ENCODE measurements at places on chromosomes 6 and 20.

DNA sequence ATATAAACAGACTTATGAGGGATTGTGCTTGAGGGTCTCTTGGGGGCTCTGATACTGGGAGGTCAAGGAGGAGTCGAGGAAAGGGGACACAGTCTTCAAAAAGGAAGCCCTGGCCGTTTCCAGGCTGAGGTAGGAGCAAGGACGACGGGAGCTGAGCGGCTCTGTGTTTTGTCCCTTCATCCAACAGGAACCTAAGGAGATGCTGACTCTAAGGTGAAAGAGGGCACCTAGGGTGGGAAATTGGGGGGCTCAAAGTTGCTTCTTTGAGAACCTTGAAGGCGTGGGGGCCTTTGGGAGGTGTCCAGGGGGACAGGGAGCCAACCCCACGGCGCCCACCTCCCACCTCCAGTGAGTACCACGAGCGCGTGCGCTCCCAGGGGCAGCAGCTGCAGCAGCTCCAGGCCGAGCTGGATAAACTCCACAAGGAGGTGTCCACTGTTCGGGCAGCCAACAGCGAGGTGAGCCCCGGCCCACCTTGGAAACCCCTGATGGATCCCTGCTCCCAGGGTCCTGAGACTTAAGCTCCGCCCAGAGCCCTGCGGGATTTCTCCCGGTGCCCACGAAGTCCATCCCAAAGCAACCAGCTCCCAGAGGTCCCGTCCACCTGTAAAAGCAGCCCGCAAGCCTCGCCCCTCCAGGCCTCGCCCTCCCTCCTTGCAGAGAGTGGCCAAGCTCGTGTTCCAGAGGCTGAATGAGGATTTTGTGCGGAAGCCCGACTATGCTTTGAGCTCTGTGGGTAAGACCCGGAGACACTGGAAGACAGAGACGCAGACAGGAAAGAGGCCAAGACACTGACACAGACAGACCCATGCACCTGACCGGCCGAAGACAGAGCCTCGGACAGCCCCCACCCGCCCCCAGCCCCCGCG lies 2.9 kb downstream of the SPAG4 start:
- DNase-seq, result no peak

GRCh38 chr6:27871924-27872638 lies 40.1 kb downstream of the OR2B2 start:
- DNase-seq, result peak; percentile 94

- no peak for DNase-seq
These were observed 48.0 kb upstream of the PMEPA1 start for GRCh38 chr20:57757767-57758166.

DNA sequence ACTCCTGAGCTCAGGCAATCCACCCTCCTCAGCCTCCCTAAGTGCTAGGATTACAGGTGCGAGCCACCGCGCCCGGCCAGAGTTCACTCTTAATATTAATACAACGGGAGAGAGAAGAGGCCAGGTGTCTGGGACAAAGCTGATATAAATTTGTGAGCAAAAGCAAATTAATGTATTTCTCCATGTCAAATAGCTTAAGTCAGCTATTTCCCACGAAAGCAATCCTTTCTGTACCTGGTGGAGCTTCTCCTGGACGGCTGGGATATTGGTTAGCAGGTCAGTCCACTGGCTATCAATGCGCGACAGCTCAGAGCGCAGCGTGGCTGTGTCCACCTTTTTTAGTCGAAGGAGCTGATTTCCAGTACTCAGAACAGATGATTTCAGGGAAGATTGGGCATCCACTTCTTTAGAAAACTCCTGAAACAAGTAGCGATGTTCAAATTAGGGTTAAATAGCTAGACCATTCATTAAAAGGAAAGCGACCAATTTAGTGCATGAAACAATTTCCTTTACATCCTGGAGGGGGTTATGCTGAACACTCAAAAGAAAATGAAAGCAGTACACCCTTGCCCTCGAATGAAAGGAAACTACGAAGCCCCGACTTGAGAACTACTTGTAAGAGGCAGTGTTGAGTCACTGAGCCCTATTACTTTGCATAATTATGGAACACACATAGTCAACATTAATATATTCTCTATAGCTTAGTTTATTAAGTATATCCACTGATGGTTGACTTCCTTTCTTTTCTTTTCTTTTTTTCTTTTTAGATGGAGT lies 403.4 kb downstream of the SYNE1 start:
- no peak for DNase-seq

- no peak for DNase-seq
These were observed 33.0 kb upstream of the LRRN4 start for GRCh38 chr20:6086868-6087267.

GRCh38 chr6:70985156-70985555 lies 28.3 kb upstream of the B3GAT2 start:
- DNase-seq, result peak; percentile 40

- DNase-seq, result no peak
These were observed 514 bp upstream of the TSHZ2 start for GRCh38 chr20:52971498-52972189.

- DNase-seq, result no peak
These were observed 404.6 kb upstream of the OPRM1 start for GRCh38 chr6:153634416-153634815.

DNA sequence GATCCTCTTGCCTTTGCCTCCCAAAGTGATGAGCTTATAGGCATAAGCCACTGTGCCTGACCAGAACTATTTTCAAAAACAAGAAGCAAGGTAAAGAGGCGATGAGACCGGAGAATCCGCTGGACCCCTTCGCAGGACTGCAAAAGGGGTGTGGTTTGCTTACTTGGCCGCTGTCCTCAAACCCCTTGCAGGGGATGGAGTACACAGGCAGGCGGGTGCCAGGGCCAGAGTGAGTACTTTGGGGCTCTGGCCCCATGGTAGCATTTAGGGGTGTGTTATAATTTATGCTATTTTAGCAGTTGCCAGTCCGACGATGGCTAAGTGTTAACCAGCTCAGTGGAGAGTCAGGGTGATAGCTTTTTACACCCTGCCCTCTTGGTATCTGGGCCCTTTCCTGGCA lies 1454.9 kb downstream of the HACE1 start:
- DNase-seq, result no peak

DNA sequence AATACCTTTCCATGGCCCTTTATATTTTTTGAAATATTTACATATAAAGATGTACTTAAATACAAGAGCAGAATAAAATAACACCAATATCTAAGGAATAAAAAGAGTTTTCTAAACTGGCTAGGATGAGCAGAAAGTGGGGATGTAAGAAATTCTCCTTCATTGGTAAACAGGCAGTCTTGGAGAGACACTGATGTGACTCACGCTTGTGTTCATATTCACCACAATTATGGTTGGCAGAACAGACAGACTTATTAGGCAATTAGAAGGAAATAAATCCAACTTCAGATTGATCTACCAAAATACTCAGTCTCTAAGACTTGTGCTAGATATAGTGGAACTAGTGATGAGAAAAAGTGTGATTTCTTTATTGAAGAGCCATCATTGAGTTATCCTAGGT lies 463.7 kb downstream of the CDC5L start:
- DNase-seq, result no peak

GRCh38 chr6:44646355-44646754 lies 258.8 kb downstream of the CDC5L start:
- DNase-seq, result no peak

DNA sequence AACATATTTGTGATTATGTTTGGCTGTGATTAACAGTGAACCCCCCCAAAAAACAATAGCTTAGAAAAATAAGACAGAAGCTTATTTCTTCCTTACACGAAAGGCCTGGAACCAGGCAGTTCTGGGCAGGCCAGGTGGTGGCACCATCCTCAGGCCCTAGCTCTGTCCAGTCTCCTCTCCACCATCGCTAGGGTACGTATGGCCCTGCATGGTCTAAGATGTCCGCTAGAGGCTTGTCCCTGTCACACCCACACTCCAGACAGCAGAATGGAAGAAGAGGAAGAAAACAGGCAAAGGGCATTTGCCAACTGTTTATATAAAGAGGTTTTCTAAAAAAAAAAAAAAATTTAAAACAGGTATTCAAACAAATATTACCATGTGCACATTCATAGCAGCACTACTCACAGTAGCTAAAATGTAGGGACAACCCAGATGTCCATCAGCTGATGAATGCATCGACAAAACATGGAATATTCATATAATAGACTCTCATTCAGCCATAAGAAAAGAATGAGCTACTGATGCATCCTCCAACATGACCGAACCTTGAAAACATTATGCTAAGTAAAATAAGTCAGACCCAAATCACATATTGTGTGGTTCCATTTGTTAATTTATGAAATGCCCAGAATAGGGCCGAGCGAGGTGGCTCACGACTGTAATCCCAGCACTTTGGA lies 6.7 kb downstream of the TGM3 start:
- DNase-seq, result no peak

DNA sequence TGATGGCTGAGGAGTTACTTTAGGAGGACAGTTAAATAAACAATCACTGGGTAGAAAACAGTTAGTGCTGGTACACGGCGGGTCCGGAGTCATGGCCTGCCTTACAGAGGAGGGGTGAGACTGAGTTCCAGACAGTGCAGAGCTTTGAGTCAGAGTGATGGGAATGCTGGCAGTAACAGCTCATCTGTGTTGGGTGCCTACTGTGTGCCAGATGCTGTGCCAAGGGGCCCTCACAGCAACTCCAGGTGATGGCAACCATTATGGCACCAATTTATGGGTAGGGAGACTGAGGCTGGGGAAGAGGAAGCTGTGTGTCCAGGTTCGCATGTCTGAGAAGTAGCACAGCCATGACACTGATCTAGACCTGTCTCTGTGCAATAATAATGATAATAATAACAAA lies 132.6 kb downstream of the CEBPB start:
- no peak for DNase-seq

- no peak for DNase-seq
These were observed 26.1 kb upstream of the ADTRP start for GRCh38 chr6:11804701-11805100.

- DNase-seq, result no peak
These were observed 204.6 kb downstream of the MEI4 start for GRCh38 chr6:77857421-77857820.

DNA sequence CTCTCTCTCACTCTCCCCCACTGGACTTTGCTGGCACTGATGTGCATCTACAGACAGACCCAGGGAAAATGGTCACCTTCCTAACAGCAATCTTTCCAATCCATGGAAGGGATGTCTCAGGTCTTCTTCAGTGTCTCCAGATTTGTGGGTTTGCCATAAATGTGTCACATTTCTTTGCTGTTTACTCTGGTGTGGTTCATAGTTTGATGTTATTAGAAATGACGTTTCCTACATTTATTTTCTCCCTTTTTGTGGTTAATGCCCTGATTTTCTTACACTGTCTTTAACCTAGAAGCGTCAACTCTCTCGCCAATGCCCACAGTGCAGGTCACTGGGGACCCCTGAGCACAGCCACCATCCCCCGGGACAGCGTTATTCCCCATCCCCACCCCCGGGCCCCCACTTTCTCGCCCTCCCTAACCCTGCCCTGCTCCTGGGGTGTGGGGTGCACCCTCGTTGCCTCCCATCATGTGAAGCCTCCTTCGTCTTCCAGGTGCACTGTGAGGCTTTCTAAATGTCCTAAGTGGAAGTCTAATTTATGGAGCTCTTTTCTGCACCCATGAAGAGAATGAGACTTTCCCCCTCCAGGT lies 86.5 kb downstream of the YTHDF1 start:
- no peak for DNase-seq

GRCh38 chr20:48944663-48945297 lies 23.3 kb downstream of the ARFGEF2 start:
- DNase-seq, result no peak

DNA sequence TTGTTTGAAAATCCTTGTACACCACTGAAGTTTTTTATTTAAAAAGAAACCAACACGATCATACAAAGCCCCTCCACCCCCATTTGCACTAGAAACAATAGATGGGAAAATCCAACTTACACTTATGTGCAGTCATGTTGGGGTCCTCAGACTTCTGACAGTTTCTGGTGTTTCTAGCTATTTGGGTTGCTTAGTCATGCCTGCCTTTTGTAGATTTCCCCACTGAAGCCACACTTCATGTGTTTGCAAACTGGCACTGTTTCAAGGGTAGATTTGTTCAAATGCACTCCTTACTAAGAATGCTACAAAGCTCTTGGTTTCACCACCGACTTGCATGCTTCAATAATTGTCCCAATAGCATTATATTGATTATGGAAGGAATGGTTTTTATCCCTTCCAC lies 1.5 kb downstream of the SH3BGRL2 start:
- no peak for DNase-seq

DNA sequence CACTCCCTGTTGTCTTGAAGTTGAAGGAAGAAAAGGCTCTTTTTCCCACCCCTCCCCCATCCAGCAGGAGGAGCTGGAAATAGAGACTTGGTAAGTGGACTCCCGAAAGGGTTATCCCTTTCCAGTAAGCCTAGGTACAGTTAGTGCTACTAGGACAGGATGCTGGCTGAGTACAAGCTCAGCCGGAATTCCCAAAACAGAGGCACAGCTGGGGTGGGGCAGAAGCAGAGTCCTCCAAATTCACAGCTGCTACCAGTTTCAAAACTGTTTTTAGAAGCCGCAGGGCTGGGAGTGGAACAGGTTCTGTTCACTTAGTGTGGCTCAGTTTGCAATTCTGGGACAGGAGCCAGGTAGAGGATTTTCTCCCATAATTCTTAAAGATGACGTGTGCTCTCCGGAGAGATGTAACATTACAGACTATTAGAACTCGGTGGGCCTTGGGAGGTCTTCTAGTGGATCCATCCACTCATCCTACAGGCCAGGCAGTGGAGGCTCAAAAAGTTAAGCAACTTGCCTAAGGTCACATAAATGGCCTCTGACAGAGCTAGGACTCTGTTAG lies 19.0 kb upstream of the UTRN start:
- no peak for DNase-seq

DNA sequence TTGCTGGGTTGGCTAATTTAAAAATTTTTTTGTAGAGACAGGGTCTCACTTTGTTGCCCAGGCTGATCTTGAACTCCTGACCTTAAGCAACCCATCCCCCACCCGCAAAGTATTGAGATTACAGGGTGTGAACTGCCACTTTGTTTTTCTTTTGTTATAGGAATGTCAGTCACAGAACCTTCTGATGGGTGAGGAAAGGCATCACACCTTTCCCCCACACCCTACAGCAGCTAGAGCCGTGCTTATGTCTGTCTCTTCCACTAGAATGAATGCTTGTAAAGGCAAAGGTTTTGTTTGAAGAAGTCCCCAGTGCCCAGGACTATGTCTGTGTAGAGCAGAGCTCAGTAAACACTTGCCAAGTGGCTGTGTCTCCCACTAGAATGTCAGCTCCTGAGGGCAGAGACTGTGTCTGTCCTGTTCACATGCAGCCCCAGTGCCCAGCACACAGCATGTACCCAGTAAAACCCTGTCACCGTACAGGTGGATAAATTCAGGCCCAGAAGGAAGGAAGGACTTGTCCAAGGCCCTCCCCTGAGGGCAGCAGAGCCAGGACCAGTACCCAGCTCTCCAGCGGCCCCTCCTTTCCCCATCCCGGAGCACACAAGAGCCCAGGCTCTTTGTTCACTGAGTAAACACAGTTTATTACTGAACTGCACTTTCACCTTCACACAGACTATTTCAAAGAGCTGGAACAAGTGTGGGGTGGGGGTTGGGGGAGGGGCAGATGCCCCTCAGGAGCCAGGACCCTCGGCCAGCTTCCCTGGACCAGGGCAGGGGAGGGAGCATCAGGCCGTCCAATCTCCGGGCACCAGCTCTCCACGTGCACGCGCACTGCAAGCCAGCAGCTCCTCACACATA lies 26.4 kb downstream of the COX4I2 start:
- DNase-seq, result no peak

GRCh38 chr6:26272171-26272637 lies 92.8 kb upstream of the BTN3A2 start:
- DNase-seq, result no peak

All from KG1 (cell line).